Activated naive CD8-positive, alpha-beta T cell treated with anti-CD3 and anti-CD28 coated beads, Interleukin-2, amount 10 ng/mL, durations not matched to agents 7 days and 5 days (primary cell): ENCODE measurements at places on chromosomes 3 and 15. TPM values are rescaled to one million over a fixed set of nuclear protein-coding genes. Genes with fewer than 3 reads are reported as not detected.

NTRK3 gene
- not detected for total RNA-seq

SATB1 gene
- total RNA-seq, result 281 TPM

GRCh38 chr3:159796744-159797143, 191.9 kb upstream of the IL12A start:
- DNase-seq, result no peak

GRCh38 chr15:81889485-81889881, 156.3 kb downstream of the MEX3B start:
- DNase-seq, result no peak
